ENCODE measurements at places on chromosomes 12 and 14.

- no peak for DNase-seq
Observed at GRCh38 chr12:124847113-124848074, 16.3 kb downstream of the SCARB1 start.

GRCh38 chr14:45715946-45716345 is 462.9 kb upstream of the MIS18BP1 start:
- DNase-seq = no peak

- no peak for DNase-seq
Observed at GRCh38 chr12:30136696-30137095, 353.0 kb upstream of the TMTC1 start.

DNA sequence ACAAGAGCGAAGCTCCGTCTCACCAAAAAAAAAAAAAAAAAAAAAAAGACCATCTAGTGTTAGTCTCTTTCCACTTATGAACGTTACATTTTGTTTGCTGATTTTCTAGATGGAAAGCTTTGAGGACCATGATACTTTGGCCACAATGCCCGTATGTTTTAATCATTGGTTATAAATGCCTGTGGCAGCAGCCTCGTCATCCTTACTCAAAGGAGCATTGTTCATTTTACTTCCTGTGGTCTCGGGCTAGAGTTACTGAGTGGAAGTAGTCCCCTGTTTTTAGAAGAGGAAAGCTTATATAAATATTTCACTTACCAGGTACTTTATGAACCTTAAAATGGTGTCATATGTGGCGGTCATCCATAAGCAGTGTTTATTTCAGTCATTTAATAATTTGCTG is 359.9 kb downstream of the AEBP2 start:
- DNase-seq = no peak

- no peak for DNase-seq
Observed at GRCh38 chr12:26608706-26609105, 224.3 kb downstream of the ITPR2 start.

DNA sequence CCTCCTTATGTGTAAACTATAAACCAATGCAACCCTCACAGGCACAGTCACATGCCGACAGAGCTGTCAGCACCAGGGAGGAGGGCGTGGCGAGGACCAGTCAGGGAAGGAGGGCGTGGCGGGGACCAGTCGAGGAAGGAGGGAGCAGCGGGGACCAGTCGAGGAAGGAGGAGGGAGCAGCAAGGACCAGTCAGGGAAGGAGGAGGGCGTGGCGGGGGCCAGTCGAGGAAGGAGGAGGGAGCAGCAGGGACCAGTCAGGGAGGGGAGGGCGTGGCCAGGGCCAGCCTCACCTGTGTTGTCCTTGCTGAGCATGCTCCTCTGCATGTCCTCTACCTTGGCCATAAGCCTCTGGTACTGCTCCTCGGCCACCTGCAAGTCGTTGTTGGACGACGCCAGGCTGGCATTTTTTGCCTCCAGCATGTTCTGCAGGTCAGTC is 24.2 kb downstream of the GOLGA3 start:
- DNase-seq = no peak

DNA sequence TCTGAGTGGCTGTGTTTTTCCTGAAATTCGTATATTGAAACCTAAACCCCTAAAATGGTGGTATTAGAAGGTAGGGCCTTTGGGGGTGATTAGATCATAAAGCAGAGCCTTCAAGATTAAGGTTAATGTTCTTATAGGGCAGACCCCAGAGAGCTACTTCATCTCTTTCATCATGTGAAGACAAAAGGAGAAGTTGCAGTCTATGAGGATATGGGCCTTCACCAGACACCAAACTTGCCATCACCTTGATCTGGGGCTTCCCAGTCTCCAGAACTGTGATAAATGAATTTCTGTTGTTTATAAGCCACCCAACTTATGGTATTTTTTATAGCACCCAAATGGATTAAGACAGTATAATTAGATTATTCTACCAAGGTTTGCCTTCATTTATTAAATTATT is 275.0 kb upstream of the ATP2B1 start:
- DNase-seq = no peak

DNA sequence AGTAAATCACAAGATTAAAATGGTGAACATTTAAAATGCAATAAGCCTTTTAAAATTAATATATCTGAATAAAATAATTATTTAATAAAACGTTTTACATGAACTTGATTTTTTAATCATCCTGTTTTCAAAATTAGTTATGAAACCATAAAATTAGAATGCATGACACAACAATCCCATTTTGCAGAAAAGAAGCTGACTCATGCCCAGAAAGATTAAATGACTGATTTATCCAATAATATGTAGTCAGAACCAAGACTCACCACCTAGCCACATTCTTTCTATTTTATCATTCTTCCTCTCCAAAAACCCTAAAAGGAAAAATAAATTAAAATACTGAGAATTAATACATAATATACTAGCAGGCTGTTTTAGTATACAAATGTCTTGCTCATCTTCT is 83.0 kb upstream of the LGR5 start:
- no peak for DNase-seq

Measured in GM06990 (cell line).